Activated CD4-positive, alpha-beta T cell treated with anti-CD3 and anti-CD28 coated beads, Interleukin-2, Interleukin-4, amounts not matched to agents 100 ng/mL and 50 ng/mL, durations not matched to agents 16 hours and 8 hours (primary cell): ENCODE measurements at places on chromosomes 2 and 18.

GRCh38 chr2:201837391-201837790 lies 31.1 kb downstream of the CDK15 start:
- DNase-seq = no peak

GRCh38 chr2:96967961-96968360 lies 18.4 kb downstream of the FAM178B start:
- DNase-seq = no peak

DNA sequence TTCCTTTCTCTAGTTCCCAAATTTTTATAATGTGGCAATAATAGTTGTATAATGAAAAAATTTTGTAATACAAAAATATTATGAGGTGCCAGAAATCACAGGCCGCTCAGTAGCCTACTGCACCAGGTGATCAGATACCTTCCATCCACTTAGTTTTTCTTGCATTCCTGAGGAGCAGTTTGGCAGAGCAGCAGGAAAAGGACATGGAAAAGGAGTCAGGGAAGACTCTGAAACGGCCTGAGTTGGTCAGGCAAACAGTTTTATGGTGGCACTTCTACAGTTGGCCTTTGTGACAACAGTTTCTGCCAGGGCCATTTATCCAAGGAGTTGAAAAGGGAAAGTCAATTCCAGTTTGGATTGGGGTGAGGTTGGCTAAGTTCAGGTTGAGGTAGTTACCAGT lies 165.4 kb upstream of the ALPP start:
- no peak for DNase-seq

DNA sequence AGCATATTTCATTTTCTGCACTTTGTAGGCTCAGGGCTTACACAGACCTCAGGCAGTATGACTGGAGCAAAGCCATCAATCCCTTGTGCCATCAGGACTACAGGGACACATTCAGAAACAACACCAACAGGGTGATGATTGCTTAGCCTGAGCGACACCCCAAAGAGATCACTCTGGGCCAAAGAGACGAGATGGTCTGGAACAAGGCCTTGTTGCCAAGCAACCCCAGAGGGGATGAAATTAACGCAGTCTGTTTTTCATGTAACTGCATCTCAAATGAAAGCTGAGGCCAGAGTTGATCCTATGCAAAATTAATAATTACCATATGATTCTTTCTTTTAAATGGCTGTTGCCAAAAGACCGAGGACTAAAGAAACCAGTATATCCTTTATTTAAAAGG lies 20.2 kb upstream of the B3GNT2 start:
- no peak for DNase-seq

- DNase-seq = peak; percentile 17
Observed at GRCh38 chr2:157838442-157839161, 37.5 kb downstream of the ACVR1 start.

DNA sequence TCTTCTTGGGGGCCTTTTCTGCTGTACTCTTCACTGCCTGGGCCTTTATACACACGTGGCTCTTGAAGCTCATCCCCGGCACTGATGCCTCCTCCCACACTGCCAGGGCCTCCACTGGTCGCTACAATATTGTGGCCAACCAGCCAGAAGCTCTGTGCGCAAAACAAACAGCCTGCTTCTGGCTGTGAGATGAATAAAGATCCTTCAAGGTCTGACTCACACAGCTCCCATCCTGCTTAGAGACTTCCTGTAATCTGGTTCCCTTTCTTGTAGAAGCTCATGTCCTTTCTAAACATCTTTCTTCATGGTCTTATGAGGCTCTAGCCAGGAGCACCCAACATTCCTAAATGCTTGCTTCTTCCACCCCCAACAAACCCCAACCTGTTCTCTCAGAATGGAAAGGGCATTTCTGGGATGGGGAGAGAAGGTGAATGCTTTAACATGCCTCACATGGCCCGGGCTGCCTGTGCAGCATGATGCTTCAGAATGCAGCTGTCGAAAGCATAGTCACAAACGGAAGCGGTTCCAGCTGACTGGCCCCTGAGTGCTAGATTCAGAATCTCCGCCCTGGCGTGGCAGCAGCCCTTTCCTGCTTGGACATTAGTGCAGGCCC lies 24.6 kb downstream of the NRP2 start:
- peak; percentile 71 for DNase-seq

GRCh38 chr2:169406891-169407290 lies 44.6 kb upstream of the LRP2 start:
- DNase-seq = no peak

DNA sequence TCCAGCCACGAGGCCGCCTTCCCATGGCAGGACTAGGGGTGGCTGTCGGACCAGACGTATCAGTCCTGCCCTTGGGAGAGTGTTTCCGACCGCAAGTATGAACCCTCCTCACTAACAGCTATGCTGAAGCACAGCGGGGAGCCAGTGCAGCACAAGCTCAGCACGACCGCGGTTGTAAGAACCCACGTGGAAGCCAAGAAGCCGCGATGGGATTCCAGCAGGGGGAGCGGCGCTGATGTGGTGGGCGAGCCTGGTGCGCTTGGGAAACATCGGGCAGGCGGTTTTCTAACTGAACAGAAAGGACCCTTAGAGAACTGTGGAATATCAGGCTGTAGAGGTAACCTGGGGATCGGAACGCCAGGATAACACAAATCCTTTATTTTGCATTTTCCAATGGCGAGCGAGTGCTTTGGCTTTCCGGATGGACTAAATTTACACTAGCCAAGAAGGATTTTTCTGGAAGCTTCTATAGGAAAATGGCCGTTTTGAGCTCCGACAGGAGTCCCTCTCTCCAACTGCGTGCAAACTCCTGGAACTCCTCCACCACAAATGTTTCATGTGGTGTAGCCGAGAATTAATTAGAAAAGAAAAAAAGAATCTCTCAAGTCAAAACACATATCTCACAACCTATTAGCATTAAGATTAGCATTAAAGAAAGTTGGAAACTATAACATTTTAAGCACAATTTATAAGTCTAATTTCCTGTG lies 132.0 kb upstream of the MYCN start:
- DNase-seq = no peak

- DNase-seq = peak; percentile 32
Observed at GRCh38 chr2:46051085-46051484, 246.1 kb upstream of the EPAS1 start.

- DNase-seq = no peak
Observed at GRCh38 chr18:50042611-50043010, 152.3 kb downstream of the MYO5B start.

DNA sequence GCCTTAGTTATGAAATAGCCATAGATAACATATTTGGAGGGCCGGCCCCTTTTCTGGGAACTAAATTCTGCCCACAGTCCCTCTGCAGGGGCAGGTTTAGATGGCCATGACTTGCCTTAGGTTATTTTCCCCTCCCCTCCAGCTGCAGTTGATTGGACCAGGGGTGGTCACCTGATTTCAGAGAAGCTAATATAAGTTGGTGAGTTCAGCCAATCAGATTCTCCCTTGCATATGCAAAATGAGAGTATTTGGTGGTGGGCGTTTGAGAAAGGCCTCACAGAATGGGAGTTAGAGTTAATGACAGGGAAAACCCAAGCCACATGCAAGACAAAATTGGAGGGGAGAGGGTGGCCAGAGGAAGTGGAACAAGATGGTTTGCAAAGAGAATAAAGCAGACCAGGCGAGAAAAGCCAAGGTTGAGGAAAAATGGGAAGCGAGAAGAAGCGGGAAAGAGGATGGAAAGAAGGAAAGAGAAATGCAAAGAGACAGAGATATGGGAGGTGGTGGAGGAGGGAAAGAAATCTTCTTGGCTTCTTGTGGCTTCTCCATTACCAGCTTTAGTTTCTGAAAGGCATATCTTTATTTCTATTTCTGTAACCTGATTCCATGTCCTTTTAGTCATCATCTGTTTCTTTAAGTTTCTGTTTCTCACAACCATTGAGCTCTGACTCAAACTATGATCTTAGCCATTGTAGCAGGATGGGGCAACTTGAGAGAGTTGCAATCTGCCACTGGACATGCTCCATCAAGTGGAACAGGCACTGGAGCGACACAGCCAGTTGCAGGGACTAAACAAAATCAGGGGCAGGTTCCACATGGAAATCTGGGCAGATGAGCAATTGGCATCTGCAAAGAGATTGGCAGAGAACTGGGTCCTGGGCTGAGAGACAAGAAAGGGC lies 108.1 kb upstream of the SIX3 start:
- DNase-seq = peak; percentile 63

DNA sequence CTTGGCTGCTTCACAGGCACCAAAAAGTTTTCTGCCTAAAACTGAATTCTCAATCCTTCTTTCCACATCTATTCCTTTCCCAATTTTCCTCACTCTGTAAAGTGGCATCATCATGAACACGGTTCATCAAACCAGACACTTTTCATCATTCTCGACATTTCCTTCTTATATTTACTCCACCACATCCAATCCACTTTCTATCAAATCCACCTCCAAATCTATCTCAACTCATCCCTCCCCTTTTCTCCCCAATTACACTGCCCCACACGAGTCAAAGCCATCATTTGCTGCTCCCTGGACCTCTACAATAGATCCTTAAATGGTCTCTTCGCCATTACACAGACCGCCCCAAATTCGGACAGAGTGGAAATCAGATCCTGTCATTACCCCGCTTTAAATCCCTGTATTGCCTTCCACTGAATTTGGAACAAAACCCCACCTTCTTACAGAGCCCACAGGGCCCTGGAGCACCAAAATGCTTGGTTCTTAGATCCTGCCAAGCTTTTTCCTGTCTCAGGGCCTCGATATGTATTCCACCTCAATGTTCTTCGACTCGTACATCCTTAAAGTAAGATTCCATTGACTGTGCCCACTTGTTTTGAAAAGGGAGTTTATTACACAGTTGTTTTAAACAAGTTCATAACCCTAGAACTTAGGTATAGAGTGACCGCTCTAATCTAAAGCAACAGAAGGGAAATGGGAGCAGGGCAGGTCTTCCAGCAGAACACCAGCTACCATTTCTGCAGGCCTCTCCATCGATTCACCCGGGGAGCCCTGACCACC lies 856 bp downstream of the ACAA2 start:
- no peak for DNase-seq

DNA sequence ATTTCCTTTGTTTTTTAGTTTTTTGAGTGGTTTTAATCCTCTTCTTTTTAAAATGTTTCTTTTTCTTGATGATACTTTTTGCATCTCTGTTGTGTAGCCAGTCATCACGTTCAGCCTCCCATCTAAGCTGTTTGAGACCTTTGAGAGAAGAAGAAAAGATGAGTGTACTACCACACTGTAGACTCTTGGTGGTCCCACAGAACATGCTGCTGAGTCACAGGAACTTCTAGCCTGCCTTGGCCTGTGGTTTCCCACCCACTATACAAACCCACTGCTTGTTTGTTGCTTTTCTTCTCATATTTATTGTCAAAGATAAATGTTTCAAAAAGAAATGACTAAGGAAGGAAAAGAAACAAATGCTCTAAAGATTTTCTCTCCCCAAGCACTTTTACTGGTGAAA lies 5.5 kb downstream of the CEBPZOS start:
- DNase-seq = no peak

DNA sequence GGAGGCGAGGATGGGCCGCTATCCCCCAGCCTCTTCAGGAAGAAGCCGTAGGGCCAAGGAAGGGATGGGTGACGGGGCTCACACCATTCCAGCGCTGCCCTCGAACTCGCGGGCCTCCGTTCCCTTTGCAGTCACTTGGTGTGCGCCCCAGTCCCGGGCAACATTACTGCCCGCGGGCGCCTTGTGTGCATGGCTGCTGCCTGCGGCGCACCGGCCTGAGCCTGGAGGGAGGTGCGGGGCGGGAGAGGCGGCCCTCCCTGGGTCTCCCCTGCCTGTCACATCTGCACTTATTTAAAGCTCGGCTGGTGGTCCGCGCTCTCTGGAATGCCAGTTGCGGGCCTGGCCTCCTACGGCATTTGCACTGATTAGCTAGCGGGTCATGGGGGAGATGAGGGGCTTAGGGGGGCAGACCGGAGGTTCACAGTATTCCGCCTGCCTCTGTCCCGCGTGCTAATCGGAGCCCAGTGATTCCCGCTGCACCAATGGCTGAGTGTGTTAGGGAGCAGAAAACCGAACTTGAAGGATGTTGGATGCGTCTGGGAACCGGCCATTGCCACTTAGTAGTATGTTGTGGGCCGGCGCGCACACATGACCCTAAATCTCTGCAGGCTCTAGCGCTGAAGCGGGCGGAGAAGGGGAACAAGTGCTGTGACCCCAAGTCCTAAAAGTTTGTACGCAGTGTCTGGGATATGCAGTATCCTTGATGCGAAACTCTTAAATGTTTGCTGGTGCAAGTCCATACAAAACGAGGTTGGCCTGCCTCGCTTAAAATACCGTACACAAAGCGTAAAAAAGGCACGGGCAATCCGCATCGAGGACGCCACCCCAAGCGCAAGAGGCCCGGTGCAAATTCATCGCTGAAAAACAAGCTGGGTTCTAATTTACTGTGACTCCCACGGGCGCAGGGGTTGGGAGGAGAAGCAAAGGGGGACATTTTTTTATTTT lies 161.2 kb upstream of the SIX2 start:
- DNase-seq = no peak

- peak; percentile 60 for DNase-seq
Observed at GRCh38 chr18:12659904-12660605, 2.1 kb upstream of the SPIRE1 start.

- no peak for DNase-seq
Observed at GRCh38 chr2:145228506-145228905, 708.6 kb upstream of the ZEB2 start.

DNA sequence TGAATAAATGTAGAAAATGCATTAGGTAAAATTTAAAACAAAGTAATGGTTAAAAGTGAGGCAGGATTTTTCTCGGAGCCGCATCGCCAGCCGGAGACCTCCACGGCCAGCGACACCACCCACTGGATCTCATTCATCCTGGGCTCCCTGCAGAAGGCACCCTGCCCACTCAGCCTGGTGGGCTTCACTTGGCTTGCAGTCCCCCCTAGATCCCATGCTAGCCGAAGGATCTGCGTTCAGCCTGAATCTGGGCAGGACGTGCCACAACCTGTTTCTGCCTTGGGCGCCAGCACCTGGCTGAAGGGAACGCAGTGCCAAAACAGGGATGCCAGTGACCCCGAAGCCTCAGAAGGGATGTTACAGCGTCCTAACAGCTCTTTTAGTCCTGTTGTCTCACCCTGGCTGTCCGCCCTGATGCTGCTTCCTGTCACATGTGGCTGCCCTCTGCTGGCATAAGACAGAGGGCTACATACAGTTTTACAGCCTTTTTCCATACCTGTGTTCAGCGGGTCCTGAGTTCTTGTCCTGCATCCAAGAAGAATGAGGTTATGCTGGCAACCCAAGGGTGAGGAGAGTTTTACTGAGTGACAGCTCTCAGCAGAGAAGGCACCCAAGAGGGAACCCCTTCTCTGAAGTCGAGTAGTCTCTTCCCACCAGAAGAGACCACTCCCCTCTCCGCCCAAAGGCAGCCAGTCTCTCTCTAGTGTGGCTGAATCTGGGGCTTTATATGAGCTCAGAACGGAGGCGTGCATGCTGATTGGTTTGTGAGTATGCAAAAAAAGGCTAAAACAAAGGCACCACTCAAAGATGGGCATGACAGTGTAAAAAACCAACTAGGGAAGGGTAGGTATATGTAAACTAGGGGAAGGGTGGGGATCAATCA lies 173.1 kb upstream of the GYPC start:
- no peak for DNase-seq

DNA sequence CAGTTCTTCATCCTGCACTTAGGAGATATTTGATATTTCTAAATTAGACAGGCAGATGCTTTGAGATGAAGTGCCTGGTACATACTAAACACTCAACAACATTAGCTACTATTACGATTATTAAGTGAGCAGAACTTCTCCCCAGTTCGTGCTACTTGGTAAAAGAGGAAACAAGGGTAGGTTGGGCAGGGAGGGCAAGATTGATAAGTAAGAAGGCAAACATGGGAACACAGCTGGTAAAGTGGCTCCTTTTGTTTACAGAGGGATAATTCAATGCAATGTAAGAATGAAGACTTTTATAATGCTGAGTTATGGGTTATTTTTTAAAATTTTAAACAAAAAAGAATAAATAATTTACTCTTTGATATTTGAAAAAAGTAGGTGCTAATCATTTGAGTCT lies 15.9 kb upstream of the WIPF1 start:
- no peak for DNase-seq

GRCh38 chr2:76252704-76253103 lies 542.0 kb upstream of the GCFC2 start:
- DNase-seq = no peak
